Small intestine (tissue), 16 donors: ENCODE measurements at places on chromosomes 11 and 22. TPM values are rescaled to one million over a fixed set of nuclear protein-coding genes. Genes with fewer than 3 reads are reported as not detected.

DNA sequence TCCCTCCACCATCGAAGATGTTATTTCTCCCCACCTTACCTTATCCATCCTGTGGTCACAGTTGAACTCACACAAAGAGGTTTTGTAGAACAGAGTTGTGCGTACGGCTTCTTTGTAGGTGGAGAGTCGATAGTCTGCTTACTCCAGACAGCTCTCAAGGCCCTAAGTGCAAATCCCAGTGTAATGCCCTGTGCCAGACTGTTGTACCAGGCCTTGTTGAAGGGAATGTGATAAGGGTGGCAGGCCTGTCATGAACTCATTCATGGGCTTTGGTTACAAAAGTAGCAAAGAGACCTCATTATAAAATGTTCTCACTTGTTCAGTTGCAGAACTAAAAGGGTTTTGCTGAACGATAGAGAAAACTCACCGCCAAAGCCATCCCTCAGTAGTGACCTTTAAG, 288.7 kb upstream of the CADM1 start:
- H3K27ac ChIP-seq, result no peak overlapping the region
- H3K36me3 ChIP-seq, result no peaks in the 10 kb centered on the region
- H3K27me3 ChIP-seq, result no peaks in the 10 kb centered on the region
- DNase-seq, result no peak
- H3K4me1 ChIP-seq, result no peaks in the 10 kb centered on the region

DNA sequence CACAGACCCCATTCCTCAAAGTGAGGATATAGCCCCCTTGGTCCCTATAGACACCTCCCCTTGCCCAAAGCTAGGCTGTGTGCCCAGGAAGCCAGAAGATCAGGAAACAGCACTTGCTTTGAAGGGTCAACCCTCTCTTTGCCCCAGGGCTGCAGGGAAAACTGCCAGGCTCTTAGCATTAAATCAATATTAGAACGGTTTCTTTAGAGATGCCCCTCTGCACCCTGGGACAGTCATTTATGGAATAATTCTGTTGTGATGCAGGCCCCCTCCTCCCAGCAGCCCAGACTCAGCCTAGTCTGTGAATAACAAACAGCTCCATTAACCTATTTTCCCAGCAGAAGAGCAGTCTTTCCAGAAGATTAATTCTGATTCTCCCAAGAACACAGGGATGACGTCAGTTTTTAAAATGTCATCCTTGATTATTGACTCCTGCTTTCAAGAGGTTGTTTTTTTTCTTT, 11.6 kb upstream of the CAPN5 start:
- no peaks in the 10 kb centered on the region for H3K4me1 ChIP-seq
- H3K4me3 ChIP-seq, result no peak overlapping the region
- no peak overlapping the region for H3K27ac ChIP-seq
- H3K27me3 ChIP-seq, result no peaks in the 10 kb centered on the region
- no peaks in the 10 kb centered on the region for H3K36me3 ChIP-seq

GRCh38 chr11:75219869-75220268, 20.7 kb upstream of the TPBGL start:
- H3K4me3 ChIP-seq, result no peak overlapping the region
- H3K4me1 ChIP-seq, result no peaks in the 10 kb centered on the region
- H3K27ac ChIP-seq, result no peak overlapping the region

- H3K4me3 ChIP-seq, result no peak overlapping the region
- H3K27me3 ChIP-seq, result no peaks in the 10 kb centered on the region
- no peak overlapping the region for H3K27ac ChIP-seq
- no peaks in the 10 kb centered on the region for H3K36me3 ChIP-seq
- no peak for DNase-seq
These were observed 182.6 kb downstream of the DDX10 start for GRCh38 chr11:108847298-108847990.

- no peaks in the 10 kb centered on the region for H3K27me3 ChIP-seq
- peak; percentile 59 for DNase-seq
- no peaks in the 10 kb centered on the region for H3K36me3 ChIP-seq
- no peaks in the 10 kb centered on the region for H3K4me1 ChIP-seq
- H3K4me3 ChIP-seq, result no peak overlapping the region
These were observed 16.9 kb upstream of the RAC2 start for GRCh38 chr22:37260901-37261336.

- H3K4me3 ChIP-seq, result no peak overlapping the region
- no peak overlapping the region for H3K27ac ChIP-seq
- peaks cover 6% of the 10 kb centered on the region for H3K4me1 ChIP-seq
- DNase-seq, result no peak
- H3K27me3 ChIP-seq, result no peaks in the 10 kb centered on the region
- H3K36me3 ChIP-seq, result peaks cover 69% of the 10 kb centered on the region
These were observed 68.8 kb downstream of the PRDM11 start for GRCh38 chr11:45215098-45215865.

DNA sequence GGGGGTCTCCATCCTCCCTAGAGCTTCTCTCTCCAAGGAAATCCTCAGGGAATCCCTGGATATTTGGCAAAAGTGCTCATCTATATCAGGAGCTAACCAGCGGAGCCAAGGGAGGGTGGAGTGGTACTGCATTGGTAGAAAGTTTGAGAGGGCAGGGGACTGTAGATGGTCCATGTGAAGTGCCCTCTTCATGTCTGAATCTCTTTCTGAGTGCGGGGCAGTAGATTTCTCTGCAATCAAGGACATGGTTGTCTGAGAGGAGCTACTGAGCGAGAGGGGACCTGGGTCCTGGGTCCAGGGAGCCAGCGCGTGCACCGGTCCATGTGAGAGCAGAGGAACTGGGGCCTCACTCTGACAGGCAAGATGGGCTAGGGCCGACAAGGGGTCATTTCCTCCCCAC, 701 bp downstream of the DIXDC1 start:
- H3K36me3 ChIP-seq, result no peaks in the 10 kb centered on the region
- peak overlapping the region; percentile 29 for H3K27ac ChIP-seq
- no peak overlapping the region for H3K4me3 ChIP-seq
- no peaks in the 10 kb centered on the region for H3K27me3 ChIP-seq

- no peak for DNase-seq
- no peaks in the 10 kb centered on the region for H3K4me1 ChIP-seq
- no peak overlapping the region for H3K27ac ChIP-seq
- H3K27me3 ChIP-seq, result no peaks in the 10 kb centered on the region
- H3K36me3 ChIP-seq, result peaks cover 29% of the 10 kb centered on the region
These were observed 14.2 kb downstream of the P2RY6 start for GRCh38 chr11:73286240-73286810.

DNA sequence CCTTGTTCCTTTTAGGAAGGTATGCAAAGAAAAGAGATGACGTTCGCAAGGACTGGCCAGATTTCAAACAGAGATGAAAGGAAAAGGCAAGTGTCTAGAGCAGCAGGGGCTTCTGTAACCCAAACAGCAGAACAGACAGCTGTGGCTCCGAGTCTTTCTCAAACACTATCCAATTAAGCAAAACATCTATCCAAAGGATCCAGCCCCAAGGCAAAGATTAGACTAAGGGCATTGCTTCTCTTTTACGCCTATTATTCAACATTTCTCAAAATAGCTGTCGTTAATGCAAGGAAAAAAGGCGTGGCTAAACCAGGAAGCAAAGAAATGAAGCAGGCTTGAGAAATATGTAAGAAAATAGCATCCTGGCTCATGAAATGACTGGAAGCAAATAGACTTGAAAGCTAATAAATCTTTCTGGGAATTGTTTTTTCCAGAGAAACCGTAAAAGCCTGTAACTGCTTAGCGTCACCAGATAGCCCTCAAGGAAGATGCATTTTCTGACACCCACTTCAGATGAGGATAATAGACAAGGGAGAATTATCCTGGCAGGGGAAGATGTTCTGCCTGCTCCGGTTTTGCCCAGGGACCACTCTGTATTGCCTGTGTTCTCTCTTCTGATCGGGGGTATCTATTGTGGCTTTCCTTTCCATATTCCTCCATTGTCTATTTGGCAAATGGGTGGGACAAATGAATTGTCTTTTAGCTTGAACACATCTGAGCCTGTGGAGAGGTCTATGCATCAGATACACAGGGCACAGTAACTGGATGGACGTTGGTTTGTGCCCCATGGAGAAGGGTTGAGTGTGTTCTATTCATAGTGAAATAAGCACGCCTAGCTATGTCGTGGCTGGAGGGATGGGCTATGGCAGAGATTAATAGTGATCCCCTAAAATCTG, 20.2 kb downstream of the C11orf96 start:
- H3K36me3 ChIP-seq, result no peaks in the 10 kb centered on the region
- no peaks in the 10 kb centered on the region for H3K4me1 ChIP-seq
- DNase-seq, result peak; percentile 24
- no peak overlapping the region for H3K4me3 ChIP-seq
- no peak overlapping the region for H3K27ac ChIP-seq
- no peaks in the 10 kb centered on the region for H3K27me3 ChIP-seq

DNA sequence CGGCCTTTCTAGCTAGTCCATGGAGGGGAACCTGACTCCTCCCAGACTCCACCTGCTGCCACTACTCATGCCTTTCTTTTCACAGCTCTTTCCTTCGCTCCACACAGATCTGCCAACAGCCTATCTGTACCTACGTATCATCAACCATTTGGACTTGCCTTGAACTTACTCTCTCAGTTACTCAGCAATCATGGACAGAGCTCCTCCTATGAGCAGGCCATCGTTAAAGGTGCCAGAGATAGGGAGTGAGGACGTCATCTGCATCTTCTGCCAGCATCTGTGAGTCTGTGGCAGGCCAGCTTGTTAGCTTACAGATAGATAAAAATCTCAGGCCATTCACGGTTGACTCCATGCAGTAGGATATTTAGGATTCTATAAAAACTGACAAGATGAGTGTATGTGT, 162.9 kb upstream of the ZBED5 start:
- no peaks in the 10 kb centered on the region for H3K36me3 ChIP-seq
- peak; percentile 23 for DNase-seq
- no peaks in the 10 kb centered on the region for H3K27me3 ChIP-seq
- H3K4me3 ChIP-seq, result no peak overlapping the region

DNA sequence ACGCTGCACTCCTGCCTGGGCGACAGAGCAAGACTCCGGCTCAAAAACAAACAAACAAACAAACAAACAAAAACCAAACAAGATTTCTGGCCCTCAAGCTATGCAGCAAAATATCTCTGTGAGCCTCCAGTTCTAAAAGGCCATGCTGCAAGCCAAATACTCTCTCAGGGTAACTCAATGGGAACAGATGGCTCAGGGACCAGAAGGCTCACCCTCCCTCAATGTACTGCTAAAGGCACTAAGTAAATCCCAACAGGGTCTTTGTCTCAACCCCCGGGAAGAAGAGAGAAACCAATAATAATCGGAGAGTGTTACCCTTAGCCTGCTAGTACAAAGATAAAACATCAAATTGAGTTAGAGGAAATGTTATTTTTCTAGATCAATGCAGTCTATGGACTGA, 119.7 kb upstream of the ZC3H12C start:
- no peak overlapping the region for H3K4me3 ChIP-seq
- H3K36me3 ChIP-seq, result no peaks in the 10 kb centered on the region

- DNase-seq, result no peak
- H3K36me3 ChIP-seq, result no peaks in the 10 kb centered on the region
- H3K4me3 ChIP-seq, result no peak overlapping the region
- no peaks in the 10 kb centered on the region for H3K4me1 ChIP-seq
- H3K27ac ChIP-seq, result no peak overlapping the region
- no peaks in the 10 kb centered on the region for H3K27me3 ChIP-seq
These were observed 24.6 kb upstream of the OOSP4B start for GRCh38 chr11:59992425-59992824.

DNA sequence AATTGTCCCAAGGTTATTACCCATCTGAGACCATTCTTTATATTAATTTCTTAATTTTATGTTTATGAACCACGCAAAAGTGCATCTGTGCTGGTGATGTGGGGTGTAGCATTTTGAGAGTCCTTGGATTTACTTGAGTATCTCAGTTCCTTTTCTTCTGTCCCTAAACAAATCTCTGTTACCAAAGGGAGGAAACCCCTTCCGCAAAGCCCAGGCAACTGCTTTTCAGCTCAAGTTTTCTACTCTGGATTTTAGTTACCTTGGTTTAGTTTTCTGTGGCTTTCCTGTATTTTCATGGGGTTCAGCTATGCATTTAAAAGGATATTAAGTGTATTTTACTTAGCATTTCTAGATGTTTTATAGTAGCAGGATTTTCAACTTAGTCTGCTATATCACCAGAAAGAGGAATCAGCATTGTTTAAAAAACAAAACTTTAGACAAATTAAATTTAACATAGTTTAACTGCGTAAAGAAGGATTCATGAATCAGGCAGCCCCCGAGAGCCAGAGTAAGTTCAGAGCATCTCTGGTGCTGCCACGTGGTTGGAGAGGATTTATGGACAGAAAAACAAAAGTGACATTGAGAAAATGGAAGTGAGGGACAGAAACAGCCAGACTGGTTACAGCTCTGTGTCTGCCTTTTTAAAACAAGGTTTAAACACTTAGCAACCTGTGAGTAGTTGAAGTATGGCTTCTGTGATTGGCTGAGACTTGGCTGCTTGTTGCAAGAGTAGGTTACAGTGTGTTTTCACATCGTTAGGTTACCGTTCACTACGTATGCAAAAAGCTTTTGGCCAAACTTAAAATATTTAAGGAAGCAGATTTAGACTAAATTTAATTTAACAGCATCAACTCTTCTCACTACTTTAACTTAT, 9.6 kb downstream of the ADM start:
- peak; percentile 58 for DNase-seq
- no peak overlapping the region for H3K27ac ChIP-seq
- no peaks in the 10 kb centered on the region for H3K36me3 ChIP-seq
- H3K27me3 ChIP-seq, result no peaks in the 10 kb centered on the region
- H3K4me1 ChIP-seq, result peaks cover 21% of the 10 kb centered on the region

DNA sequence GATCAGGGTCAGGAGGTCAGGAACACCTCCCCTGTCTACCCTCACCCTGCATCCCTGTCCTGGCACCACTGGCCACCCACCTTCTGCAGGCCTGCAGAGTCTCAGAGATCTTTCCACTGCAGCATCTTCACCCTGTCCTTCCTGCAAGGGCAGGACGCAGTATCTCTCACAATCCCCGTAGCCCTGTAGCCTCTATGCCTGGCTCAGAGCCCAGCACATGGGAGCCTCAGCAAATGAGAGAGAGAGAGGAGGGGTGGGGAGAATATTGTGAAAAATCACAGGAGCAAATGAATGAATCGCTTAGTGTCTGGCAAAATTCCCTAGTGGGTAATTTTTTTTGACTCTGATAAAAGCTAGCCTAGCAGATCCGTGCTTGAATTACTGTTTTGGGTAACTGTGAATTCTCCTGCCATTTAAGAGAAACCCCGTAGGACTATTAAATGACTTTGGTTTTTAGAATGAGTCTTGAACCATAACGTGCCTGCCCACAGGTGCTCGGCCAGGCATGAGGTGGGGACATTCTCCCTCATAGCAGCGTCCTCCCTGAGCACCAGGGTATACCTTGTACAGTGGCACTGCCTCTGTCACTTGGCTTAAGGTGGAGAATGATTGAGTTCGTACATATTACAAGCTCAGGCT, 91.5 kb downstream of the MORC2 start:
- H3K4me3 ChIP-seq, result no peak overlapping the region
- no peak for DNase-seq
- no peak overlapping the region for H3K27ac ChIP-seq
- no peaks in the 10 kb centered on the region for H3K27me3 ChIP-seq
- H3K36me3 ChIP-seq, result peaks cover 10% of the 10 kb centered on the region

- no peaks in the 10 kb centered on the region for H3K27me3 ChIP-seq
- no peak for DNase-seq
- H3K27ac ChIP-seq, result no peak overlapping the region
- H3K36me3 ChIP-seq, result peaks cover 9% of the 10 kb centered on the region
- no peak overlapping the region for H3K4me3 ChIP-seq
These were observed 8.4 kb upstream of the RANBP1 start for GRCh38 chr22:20107471-20107901.

Gene KCNE3
- 30.0 TPM for polyA plus RNA-seq

Gene RAC2
- 12.1 TPM for polyA plus RNA-seq

Gene VWCE
- polyA plus RNA-seq, result 3.2 TPM

Gene SLC2A11
- polyA plus RNA-seq, result 5.4 TPM

Gene ZBTB16
- polyA plus RNA-seq, result 27.1 TPM

Gene TRIM49
- not detected for polyA plus RNA-seq

Gene JHY
- polyA plus RNA-seq, result 1.8 TPM

Gene KDM4E
- polyA plus RNA-seq, result not detected
